ENCODE measurements at places on chromosomes 12 and 14.

GRCh38 chr12:100101000-100101399 is 41.7 kb downstream of the BLTP3B start:
- DNase-seq = no peak

DNA sequence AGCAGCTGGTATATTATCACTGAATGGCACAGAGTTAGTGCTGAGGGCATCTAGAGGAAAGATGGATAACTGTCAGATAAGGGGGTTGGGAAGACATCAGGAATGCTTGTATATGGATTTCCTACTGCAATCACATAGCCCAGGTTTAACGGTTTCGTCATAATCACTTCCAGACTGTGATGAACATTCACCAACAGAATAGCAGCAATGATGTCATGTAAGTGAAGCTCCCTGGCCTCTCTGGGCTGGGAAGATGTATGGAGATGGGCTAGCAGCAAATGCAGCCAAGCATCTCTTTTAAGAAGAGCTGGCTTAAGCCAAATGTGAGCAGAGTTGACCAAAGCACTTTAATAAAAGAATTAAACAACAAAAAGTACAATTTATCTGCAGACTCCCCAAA is 714.6 kb downstream of the GALC start:
- no peak for DNase-seq

GRCh38 chr14:101706509-101707067 is 54.9 kb upstream of the PPP2R5C start:
- no peak for DNase-seq

DNA sequence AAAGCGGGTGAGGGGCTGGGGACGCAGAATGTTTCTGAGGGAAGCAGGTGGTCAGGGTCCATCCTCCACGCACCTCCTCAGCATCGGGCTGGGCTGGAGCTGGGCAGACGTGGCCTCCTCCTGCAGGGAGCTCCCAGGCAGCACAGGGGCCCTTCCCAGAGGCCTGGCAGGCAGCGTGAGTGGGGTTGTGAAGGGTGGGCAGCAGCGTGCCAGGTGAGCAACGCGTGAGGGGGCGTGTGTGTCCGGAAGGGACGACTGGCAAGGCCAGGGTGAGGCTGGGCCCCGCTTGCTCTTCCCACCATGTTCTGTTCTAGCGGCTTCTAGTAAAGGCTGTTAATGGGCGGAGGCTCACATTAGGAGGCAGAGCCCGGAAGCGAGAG is 17.1 kb downstream of the ANKRD9 start:
- DNase-seq = no peak

DNA sequence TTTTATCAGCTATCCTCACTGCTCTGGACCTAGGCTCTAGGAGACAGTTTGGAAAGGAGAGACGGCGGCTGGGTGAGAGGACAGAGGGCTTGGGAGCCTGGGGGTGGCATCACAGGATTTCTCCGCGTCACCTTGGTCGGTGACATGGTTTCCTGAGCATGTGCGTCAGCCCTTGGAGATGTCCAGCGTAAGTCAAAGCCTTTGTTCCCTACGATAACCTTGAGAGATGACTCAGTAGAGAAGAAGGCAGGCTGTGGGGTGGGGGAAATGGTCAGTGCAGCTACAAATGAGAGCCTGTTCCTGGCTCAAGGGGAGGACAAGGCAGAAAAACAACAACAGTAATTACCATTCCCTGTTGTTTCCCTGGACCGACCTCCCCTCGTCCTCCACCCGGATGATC is 90.2 kb upstream of the TBX3 start:
- no peak for DNase-seq

- no peak for DNase-seq
Observed at GRCh38 chr14:93114713-93115068, 1.0 kb downstream of the ITPK1 start.

GRCh38 chr12:79973801-79974200 is 38.9 kb upstream of the PPP1R12A start:
- no peak for DNase-seq

DNA sequence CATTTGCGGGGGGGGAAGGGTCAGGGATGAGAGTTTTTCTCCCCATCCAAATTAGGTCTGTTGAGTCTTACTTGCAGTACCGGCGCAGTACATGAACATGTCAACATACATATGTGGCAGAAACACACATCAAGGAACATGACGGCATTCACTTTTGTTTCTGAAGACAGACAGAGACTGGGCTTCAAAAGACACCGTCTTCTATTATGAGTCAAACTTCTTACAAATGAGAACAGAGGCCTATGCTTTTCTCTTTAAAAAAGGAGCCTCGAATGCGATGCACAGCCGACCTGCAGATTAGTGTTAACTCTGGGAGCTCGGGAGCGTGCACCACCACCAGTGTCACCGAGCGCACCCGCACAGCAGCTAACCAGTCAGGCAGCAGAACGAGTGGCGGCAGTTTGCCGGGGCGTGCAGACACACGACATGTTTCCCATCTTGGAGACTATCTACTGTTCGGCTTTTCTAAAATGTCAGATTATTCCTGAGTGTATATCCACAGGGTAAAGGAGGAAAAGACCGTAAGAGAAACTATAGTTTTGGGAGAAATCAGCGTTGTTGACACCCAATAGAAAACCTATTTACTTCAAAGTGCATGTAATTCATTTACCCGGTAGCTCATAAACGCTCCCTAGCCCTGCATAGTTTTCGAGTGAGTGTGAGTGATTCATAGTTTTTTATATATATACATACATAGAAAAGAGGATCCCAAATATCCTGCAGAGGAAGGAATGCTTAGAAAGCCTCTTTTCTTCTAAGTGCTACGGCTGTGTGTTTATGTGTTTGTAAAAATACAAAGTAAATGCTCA is 33.0 kb downstream of the UBR7 start:
- no peak for DNase-seq

- DNase-seq = no peak
Observed at GRCh38 chr14:71202881-71203280, 295.6 kb downstream of the PCNX1 start.

- no peak for DNase-seq
Observed at GRCh38 chr12:107622001-107622400, 63.6 kb upstream of the PWP1 start.

DNA sequence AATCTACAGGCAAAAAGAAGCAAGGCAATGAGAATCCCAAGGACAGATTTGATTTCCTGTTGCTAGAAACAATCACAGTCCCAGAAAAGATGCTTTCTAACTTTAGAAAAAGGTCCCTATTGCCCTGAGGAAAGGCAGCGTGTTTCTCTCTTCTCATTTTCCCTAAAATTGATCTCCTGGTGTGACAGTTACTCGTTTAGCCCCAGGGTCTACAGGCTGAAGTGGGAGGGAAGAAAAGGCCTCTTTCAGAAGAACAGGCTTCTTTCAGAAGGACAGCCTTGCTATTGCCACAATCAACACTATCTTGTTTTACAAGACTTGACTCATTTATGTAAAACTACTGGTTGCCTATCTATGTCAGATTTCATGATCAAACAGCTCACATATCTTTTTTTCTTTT is 121.8 kb upstream of the OR4E1 start:
- no peak for DNase-seq
